ENCODE measurements at places on chromosomes 5 and 9. TPM values are rescaled to one million over a fixed set of nuclear protein-coding genes. Genes with fewer than 3 reads are reported as not detected.

DNA sequence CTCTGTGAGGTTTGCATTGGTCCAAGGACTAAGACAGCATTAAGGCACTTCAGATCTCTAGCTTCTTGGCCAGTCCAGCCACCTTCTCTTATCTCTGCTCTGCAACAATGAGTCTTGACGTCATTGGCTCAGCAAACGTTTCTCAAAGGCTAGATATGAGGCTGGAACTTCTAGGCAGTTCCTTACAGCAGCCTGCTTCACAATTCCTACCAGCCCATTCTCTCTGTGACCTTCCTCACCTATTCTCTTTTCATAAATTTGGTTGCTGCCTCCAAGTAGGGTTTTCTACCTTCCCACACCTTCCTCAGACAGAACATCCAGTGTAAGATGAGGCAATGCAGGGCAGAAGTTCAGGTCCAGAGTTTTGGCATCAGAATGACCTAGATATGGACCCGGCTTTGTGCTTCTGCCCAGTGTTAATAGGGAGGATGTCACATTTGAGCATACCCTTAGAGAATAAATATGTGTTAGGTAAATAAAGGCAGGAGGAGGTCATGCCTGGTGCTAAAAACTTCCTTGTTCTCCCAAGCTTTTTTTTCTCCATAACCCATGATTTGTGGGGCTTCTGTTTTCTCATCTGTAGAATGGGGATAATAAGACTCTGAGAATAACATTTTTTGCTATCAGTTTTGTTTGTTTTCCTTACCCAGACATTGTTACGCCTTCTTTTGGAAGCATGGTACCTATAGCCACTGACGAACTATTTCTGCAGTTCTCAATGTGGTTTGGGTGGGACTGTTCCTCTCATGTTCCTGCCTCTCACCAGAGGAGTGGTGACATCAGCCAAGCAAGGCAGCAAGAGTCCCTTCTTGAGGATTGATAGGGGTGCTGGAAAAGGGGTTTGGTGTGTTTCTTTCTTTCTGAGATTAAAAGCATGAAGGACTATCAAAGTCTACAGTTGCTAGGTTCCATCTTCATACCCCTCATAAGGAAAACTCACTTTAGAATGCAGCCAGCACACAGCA, 220.6 kb upstream of the TRIM32 start:
- DNase-seq = no peak

GRCh38 chr5:14257995-14258403, 114.9 kb downstream of the TRIO start:
- DNase-seq = no peak

DNA sequence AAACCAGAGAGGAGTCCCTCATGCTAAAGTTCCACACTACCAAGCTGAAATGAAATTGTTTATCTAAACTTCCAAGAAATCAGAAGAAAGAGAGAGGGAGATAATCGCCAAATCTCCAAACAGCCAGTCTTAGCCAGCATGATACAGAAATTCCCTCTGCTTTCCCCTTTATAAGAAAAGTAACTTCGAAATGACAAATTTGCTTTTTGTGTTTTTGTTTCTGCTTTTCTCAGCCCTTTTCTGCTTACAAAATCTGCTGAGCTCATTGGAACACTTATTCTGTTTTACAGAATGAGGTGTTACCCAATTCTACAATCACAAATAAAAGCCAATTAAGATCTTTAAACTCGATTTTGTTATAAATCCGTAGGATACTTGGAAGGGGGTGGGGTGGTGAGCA, 72.9 kb downstream of the SFXN1 start:
- no peak for DNase-seq

GRCh38 chr5:41817625-41818301, 52.5 kb downstream of the OXCT1 start:
- no peak for DNase-seq

DNA sequence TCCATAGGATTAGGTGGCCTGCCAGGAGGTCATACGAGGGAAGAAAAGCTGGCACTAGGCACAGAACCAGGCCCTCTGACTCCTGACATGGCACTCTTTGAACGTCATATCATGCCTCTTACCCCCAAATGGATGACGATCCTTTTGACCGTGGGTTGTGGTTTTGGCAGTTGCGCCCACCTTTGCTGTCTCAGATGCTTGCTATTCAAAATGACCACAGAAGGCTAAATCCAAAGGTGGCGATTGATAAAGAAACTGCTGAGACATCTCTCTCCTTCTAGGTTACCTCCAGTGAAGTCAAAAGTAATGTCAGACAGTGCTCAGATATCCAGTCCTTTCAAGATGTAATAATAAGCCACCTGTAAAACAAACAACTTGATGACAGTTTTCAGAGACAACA, 385.0 kb downstream of the EFNA5 start:
- no peak for DNase-seq

GRCh38 chr9:91795598-91796241, 154.3 kb downstream of the ROR2 start:
- no peak for DNase-seq

- DNase-seq = no peak
Observed at GRCh38 chr9:26170190-26170589, 491.9 kb upstream of the TUSC1 start.

GRCh38 chr5:81785322-81785721, 34.4 kb upstream of the SSBP2 start:
- no peak for DNase-seq

GRCh38 chr5:168301593-168302390, 10.3 kb downstream of the WWC1 start:
- no peak for DNase-seq

- DNase-seq = no peak
Observed at GRCh38 chr9:79273311-79273710, 298.5 kb upstream of the TLE4 start.

DNA sequence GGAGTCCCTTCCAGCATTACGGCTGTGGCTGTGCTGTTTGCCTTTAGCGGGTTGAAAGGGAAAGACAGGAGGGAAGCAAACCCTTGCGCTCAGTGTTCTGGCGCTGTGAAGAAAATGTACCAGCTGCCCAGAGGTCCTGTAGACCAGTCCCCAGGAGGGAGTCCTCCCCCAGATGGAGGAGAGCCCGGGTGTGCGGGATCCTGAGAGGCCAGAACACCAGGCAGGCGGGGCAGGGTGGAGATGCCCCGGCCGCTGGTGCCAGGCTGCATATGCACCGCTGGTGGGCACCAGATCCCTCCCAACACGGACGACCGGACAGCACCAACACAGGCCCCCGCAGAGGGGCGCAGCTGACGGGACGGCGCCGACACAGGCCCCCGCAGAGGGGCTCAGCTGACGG, 37.2 kb upstream of the SLC9A3 start:
- no peak for DNase-seq

The NUP214 gene
- total RNA-seq = 39.0 TPM

The CCDC69 gene
- total RNA-seq = 10.8 TPM

Measured in H1 (cell line).